ENCODE measurements at places on chromosomes 7 and 10. TPM values are rescaled to one million over a fixed set of nuclear protein-coding genes. Genes with fewer than 3 reads are reported as not detected.
A peak's percentile ranks its signal among the peaks of the same experiment; 100 is the strongest.

Gene TMEM225B
- total RNA-seq = 1.5 TPM

Gene R3HCC1L
- 24.9 TPM for total RNA-seq

Gene ASAH2
- 1.8 TPM for total RNA-seq

Gene UNCX
- not detected for total RNA-seq

Gene HTR5A
- total RNA-seq = not detected

Gene MRPS24
- total RNA-seq = 78.1 TPM

DNA sequence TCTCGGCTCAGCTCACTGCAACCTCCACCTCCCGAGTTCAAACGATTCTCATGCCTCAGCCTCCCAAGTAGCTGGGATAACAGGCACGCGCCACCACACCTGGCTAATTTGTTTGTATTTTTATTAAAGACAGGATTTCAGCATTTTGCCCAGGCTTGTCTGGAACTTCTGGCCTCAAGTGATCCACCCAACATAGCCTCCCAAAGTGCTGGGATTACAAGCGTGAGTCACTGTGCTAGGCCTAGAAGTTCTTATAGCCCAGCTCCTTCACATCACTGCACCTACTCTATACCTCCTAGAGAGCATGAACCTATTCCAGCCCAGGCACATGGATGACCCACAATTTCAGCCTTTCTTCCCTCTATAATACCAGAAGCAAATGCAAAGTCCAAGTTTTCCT lies 1.3 kb upstream of the BLOC1S2 start:
- DNase-seq = no peak

- DNase-seq = peak; percentile 7
Measured at GRCh38 chr10:47013507-47014154, 102.4 kb downstream of the PTPN20 start.

DNA sequence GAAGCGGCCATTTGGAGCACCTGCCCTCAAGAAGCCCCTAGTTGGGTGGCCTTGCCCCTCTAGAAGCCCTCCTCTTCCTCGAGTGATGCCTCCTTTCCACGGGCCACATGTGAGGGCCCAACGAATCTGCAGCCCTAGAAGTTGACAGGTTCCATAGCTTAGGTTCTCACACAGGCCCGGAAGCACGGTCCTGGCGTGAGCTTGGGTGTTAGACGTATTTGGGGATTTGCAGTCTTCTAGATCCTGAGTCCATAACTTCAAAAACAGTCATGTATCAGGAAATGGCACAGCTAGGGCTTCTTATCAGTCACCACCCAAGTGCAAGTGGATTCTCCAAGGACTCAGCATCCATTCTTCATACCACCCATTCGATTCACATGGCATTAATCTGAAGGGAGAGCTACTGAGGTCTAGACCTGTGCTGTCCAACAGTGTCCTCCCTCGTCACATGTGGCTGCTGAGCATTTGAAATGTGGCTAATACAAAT lies 477 bp upstream of the FBXW4 start:
- no peak for DNase-seq

DNA sequence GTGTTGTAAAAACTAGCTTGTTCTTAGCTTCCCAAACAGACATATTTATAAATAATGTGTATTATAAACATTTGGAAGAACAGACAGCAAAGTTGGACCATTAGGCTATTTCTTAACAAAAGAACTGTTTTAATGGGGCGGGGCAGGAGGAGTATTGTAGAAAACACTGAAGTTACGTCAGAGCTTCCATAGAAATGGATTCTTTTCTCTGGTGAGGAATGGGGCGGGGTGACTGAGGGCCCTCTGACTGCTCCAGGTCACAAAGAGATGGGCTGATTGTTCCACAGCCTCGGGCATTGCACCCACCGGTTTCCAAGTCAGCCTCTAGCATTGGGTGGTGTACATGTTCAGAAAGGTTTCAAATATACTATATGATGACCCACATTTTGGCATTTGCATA lies 36.8 kb upstream of the ADAM12 start:
- DNase-seq = no peak

DNA sequence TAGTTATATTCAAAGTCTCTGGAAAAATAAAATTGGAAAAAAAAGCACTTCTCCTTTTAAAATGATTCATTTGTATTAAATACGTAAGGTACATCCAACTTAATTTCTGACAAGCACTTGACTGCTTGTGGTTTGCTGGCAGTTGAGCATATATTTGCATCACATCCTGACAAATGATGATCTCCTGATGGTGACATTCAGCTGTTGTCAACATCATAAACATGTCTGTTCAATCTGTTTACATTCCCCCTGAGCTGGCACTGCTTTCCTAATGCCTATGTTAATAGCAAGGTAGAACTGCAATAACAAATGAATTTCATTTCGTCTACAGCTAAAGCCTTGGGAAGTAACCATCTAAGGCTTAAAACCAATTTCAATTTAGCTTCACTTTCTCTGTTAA lies 24.4 kb downstream of the TSPAN12 start:
- DNase-seq = no peak

- no peak for DNase-seq
Measured at GRCh38 chr7:101161692-101162471, 3.5 kb downstream of the VGF start.

- no peak for DNase-seq
Measured at GRCh38 chr10:91137822-91138221, 82.6 kb upstream of the PCGF5 start.

GRCh38 chr7:33677556-33677955 lies 227.8 kb upstream of the BMPER start:
- no peak for DNase-seq

DNA sequence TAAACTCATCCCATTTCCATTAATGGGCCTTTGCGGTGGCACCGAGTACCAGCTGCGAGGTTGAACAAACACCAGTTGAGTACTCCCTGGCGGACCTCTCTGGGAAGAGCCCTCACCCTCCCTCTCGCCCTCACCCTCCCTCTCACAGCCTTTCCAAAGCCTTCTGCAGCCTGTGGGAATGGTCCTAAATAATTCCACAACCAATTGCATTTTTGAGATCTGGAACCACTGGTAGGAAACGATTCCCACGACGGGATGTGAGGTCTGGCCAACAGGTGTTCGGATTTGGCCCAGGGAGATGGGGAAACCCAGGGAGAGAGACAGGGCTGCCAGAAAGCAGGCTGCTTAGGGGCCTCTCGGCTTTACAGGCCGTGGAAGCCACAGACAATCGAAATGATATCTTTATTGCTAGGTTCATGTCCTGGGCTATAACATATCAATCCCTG lies 5.3 kb downstream of the PTF1A start:
- no peak for DNase-seq

DNA sequence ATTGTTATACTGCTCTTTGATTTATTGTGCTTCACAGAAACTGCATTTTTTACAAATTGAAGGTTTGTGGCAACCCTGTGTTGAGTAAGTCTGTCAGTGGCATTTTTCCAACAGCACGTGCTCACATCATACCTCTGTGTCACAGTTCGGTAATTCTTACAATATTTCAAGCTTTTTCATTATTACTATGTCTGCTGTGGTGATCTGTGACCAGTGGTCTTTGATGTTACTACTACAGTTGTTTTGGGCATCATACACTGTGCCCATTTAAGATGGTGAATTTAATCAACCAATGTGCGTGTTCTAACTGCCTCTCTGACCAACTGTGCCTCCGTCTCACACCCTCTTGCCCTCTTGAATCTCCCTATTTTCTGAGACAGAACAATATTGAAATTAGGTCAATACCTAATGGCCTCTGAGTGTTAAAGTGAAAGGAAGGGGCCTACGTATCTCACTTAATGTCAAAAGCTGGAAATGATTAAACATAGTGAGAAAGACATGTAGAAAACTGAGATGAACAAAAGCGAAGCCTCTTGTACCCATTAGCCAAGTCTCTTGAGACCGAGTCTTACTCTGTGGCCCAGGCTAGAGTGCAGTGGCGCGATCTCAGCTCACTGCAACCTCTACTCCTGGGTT lies 20.2 kb upstream of the ASL start:
- DNase-seq = no peak

- no peak for DNase-seq
Measured at GRCh38 chr10:30818854-30819253, 189.3 kb upstream of the LYZL2 start.

DNA sequence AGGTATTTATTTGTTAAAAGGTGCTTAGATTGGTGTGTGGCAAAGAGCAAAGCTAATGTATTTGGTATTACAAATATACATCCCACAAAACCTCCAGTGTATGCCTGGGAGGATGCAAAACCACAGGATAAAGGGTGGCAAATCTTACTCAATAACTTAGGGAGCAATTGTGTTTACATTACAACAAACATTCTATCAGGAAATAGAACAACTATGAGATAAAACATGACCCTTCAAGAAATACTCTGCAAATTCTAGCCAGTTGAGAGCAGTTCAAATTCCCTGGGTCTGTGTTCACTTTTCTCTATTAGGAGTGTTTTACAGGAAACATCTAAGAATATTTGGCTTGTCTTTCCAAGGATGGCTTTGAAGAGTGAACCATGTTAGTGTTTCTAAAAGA lies 64.9 kb downstream of the CUL1 start:
- DNase-seq = no peak

DNA sequence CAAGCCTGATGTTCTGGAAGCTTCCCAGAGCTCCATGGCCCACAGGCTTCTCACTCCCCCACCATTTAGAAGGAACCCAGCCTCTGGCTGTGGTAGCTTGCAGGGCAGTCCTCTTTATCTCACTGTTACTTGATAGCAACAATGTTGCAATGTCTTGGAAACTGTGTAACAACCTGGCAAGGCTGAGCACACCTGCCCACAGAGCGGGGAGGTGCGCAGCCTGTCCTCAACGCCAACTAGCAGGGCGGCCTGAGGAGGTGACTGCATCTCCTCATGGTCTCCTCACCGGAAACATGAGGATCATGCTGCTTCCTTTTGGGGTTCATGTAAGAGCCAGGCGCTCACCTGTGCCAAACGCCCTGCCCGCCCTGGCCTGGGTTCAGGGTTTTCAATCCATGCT lies 43.7 kb upstream of the INSIG1 start:
- DNase-seq = no peak

DNA sequence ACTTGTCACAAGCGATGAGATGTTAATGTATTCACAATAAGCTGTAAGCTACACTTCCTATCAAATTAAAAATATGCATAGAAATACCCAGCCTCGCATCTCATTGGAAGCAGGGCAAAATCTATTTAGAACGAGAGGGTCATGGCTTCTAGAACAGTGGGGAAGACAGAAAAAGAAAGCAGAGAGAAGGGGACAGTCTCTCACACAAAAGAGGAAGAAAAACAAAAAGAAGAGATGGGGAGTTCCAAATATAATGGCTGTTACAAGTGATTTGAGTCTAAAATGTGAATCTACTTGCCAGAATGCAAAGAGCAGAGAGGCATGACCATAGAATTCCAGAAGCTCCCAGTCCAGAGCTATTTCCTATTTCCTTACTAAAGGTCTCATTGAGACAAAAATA lies 13.8 kb downstream of the LRRN3 start:
- DNase-seq = no peak

DNA sequence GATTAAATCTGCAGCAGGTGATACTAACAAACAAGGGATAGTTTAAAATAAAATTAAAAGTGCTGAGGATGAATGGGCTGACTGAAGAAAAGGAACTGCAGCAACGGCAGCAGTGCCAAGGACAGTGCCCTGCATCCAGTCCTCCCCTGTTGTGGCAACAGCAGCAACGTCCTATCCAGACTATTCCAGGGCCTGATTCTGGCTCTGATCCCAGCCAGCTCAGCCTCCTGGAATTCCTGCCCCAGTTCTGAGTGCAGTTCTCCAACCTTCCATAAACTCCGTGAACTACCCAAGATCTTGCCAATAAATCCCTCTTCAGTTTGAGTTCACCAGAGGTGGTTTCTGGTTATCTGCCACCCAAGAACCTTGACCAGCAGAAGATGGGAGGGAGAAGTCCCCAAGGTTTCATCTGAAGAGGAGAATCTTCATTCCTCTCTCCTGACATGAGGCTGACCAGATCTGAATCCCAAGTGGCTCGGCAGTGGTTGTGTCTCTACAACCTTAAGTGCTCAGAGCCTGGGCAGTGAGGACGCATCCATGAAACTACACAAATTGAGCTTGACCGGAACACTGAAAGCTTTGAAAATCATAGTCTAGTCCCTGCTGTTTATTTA lies 115.8 kb downstream of the SORBS1 start:
- no peak for DNase-seq

- no peak for DNase-seq
Measured at GRCh38 chr10:21600804-21601433, 66.9 kb downstream of the MLLT10 start.

- DNase-seq = no peak
Measured at GRCh38 chr7:96838481-96838880, 128.8 kb upstream of the SEM1 start.

DNA sequence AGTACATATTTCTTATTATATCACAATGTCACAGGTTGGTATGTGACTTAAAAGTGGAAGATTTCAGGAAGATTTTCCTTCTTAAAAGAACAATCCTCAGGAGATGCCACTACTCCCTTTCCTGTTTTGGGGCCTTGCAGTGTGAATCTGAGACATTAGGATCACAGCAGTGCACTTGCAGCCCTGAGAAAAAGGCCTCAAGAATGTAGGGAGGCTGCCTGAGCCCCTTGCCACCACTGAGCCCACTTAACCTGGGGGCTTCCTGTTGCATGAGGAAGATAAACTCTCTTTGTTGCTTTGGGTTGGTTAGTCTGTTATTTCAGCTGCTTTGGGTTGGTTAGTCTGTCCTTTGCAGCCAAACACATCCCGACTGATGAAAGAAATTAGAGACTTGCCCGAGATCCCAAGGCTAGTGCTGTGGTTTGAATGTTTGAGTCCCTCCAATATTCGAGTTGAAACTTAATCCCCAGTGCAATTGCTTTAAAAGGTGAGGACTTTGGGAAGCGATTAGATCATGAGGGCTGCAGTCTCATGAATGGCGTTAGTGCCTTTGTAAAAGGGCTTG lies 151.3 kb upstream of the SP4 start:
- DNase-seq = no peak

DNA sequence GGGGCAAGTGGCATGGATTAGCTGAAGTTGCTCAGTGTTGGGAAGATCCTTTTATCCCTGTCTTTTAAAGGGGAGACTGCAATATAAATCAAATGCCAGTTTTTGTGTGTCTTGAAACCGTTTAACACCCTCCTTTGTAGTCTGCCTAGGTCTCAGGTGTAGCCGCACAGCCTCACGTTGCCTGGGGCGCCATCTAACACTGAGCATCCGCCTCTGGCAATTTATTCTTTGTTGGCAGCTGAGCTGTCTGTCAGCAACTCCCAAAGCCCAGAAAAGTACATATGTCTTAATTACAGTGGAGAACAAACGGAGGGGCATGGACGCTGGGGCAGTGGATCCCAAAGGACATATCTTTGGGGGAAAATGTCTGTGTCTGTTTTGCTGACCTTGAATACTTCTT lies 254.7 kb downstream of the STK31 start:
- DNase-seq = no peak

GRCh38 chr10:99993701-99994689 lies 15.8 kb downstream of the DNMBP start:
- peak; percentile 54 for DNase-seq

- no peak for DNase-seq
Measured at GRCh38 chr10:69130251-69130650, 6.3 kb downstream of the VPS26A start.
